Astrocyte of the spinal cord (primary cell): ENCODE measurements at places on chromosomes 3 and 15.

DNA sequence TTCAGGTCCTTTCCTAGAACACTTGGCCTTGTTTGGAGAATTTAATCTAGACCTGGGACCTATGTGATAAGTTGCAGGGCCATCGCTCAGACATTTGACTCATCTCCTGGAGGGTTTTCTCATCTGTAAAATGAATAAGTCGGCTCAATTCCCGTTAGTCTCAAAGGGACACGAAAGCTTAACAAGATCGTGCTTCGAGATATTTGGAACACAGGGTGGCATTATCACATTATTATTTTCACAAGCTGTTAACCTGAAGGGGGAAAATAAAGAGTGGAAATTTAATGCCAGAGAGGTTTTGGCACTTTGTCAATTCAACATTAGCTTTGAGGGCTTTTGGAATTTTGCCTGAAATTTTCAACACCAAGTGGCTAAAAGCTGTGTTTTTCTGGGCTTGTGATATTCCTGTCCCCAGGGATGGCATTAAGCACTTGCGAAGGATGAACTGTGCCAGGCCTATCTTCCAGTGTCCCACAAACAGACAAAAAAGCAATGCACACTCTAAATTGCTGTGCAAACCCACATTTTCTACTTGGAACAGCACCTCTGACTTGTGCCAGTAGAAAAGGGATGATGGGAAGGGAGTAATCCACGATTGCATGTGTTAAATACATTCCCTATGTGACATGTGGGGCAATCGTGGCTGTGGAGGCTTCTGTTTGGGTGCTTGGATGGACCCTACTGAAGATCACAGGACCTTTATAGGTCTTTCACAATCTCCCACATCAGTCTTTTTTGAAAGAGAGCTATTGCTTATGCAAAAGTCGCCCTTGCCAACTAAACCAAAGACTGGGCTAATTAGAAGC is 478.7 kb downstream of the MFSD1 start:
- no peak for DNase-seq

DNA sequence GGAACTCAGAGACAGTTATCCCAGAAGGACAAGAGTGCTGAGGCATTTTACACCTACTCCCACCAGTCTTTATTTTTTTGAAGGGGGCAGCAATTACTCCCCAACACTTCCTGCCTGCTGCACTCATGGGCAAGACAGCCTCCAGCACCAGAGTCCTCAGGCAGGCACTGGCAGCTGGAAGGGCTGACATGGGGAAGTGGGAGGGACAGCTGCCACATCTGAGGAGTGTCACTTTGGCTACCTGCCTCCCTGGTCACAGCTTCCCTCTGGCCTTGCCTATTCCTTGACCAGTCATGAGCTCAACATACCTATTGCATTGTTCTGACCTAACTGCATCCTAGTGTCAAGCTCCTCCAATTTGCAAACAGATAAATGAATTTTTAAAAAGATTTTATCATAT is 10.2 kb upstream of the LACTB start:
- DNase-seq: no peak

DNA sequence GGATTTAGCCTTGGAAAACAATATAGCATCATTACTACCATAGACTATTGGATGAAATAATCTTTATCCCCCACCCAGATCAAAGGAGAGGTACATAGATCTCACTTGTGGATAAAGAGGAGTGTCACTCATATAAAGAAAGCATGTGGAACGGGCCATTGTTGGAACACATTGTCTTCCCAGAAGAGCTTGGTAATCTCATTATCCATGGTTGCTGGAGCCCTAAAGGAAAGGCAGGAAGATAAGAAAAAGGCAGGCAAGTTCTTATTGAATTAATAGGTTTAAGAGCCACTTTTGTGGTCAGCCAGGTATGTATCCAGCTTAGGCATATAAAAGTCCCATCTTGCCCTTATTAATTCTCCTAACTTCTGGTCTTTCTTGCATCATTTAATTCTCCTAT is 659.1 kb downstream of the GRM7 start:
- DNase-seq: no peak

- DNase-seq: peak; percentile 63
Measured at GRCh38 chr3:47605652-47606051, 27.0 kb upstream of the CSPG5 start.

DNA sequence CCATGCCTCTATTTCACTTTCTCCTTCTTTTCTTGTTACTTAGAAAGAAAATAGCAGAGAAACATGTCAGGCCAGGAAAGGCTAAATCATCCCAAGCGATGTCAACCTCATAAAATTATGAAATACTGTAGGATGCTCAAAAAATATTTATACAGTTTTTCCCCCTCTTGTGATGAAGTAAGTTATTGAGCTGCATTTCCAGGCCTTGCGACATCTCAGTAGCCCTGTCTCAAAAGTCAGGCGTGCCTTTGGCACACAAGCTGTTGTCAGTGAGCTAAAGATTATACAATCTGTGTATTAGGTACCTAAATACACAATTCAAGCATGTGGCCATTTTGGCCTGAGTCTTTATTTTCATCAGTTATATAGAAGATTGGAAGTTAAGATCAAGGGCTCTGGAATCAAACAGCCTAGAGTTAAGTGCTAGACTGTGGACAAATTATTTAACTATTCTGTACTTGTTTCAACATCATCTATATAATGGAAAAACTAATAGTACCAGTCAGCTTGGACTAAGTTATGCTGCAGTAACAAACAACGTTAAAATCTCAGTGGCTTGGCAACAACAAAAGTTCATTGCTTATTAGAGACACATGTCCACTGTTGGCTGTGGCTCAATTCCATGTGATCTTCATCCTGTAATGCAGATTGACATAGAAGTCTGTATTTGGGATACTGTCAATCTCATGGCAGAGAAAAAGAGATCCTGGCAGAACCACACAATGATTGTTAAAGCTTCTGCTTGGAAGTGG is 406.4 kb upstream of the PROK2 start:
- DNase-seq: no peak

DNA sequence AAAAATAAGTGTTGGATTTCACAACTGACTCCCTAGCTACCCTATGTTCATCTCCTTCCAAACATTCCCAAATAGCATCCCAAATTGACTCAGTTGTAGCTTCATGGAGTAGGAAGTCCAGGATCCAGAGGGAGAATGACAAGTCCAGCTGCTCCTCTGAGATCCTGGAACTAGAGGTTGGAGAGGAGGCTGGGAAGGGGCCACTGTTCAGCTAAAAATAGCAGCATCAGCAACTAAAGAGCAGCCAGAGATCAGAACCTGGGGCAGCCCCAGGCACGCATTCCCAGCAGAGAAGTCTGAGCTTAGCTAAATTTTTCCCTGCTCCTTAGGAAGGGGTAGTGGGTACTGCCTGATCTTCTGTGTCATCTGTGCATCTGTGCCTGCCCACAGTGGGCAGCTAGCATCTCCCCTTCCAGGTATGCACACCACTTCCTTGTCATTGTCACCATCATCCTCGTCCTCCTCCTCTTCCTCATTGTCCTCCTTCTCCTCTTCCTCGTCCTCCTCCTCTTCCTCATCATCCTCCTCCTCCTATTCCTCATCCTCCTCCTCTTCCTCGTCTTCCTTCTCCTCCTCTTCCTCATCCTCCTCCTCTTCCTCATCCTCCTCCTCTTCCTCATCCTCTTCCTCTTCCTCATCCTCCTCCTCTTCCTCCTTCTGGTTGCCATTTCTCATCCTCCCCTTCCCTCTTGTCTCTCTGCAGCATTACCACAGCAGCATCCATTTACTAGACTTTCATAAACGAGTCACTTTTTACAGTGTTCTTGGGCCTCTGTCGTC is 152.3 kb upstream of the ROPN1 start:
- no peak for DNase-seq

DNA sequence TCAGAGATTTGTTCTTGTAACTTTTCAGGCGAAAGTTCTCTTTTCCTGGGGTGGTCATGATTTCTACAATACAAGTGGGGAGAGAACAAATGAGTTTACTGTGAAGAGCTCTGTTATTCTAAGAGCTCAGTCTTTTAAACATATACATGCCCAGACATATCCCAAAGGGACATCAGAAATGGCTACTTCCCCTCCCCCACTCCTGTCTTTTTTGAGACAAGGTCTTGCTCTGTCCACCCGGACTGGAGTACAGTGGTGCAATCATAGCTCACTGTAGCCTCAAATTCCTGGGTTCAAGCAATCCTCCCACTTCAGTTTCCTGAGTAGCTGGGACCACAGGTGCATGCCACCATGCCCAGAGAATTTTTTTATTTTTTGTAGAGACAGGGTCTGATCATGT is 18.2 kb downstream of the KPNA1 start:
- no peak for DNase-seq

- DNase-seq: no peak
Measured at GRCh38 chr3:139893267-139893962, 41.6 kb upstream of the CLSTN2 start.

DNA sequence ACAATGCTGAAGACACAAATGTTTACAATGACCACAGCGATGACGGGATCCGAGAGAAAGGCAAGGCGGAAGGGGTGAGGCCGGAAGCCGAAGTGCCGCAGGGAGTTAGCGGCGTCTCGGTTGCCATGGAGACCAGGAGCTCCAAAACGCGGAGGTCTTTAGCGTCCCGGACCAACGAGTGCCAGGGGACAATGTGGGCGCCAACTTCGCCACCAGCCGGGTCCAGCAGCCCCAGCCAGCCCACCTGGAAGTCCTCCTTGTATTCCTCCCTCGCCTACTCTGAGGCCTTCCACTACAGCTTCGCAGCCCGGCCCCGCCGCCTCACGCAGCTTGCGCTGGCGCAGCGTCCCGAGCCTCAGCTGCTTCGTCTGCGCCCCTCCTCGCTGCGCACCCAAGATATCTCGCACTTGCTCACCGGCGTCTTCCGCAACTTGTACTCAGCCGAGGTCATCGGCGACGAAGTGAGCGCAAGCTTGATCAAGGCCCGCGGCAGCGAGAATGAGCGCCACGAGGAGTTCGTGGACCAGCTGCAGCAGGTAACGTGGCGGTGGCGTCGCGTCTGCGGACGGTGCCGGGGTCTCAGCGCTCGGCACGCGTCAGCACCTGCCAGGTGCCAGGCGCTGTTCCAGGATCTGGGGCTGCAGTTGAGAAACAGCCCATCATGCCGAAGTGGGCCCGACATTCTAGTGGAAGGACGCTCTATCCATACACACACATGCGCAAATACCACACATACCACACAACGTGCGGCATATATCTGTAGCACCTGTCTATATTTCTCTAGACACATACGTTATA is at the start of gene DLEC1:
DLEC1 (plus strand) TSS at position 108 of the 798 bp plus-strand sequence; CDS start at position 126, 18 bp downstream.
- DNase-seq: peak; percentile 38

- no peak for DNase-seq
Measured at GRCh38 chr3:145032791-145033190, 1061.2 kb downstream of the DIPK2A start.

DNA sequence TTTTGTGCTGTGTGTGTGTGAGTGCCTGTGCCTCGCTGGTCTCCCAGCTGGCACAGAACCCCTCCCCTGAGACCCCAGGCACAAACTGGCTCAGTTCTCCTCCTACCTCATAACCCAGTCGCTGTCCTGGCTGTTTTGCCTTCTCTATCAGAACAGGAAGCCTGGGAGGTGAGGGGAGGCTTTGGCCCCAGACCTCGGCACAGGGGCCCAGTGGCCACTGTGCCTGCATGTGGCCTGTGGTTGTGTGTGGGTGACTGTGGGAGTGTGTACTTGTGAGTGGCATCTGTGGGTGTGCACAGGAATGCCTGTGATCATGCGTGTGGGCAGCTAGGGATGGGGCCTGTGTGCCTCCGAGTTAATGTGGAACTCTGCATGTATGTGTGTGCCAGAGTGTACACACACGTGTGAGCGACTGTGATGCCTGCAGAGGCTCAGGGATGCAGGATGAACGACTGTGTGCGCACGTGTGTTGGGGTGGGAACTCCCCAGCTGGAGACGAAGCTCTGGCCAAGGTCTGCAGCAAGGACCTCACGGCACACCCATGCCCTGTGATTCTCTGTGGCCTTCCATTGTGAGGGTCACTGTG is 32.3 kb downstream of the PSTPIP1 start:
- DNase-seq: no peak
